Common myeloid progenitor, CD34-positive (primary cell): ENCODE measurements at places on chromosomes 6 and 20.

- no peak for DNase-seq
Observed at GRCh38 chr20:16166737-16167136, 406.5 kb downstream of the KIF16B start.

DNA sequence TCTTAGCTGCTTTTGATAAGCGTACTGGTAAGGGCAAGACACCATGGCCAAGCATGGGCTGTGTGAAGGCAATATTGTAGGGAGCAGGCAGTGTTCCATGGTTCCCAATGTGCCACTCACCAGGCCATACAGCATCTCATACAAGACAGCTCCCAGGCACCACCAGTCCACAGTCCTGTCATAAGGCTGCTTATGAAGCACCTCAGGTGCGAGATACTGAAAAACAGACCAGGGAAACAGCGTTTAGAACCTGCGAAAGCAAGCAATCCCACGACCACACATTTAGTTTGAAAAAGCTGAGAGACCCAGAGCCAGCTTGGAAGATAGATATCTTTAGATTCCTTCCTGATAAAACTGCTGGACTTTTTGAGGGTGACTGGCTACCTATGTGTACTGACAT, 119.1 kb upstream of the SLC2A12 start:
- no peak for DNase-seq

DNA sequence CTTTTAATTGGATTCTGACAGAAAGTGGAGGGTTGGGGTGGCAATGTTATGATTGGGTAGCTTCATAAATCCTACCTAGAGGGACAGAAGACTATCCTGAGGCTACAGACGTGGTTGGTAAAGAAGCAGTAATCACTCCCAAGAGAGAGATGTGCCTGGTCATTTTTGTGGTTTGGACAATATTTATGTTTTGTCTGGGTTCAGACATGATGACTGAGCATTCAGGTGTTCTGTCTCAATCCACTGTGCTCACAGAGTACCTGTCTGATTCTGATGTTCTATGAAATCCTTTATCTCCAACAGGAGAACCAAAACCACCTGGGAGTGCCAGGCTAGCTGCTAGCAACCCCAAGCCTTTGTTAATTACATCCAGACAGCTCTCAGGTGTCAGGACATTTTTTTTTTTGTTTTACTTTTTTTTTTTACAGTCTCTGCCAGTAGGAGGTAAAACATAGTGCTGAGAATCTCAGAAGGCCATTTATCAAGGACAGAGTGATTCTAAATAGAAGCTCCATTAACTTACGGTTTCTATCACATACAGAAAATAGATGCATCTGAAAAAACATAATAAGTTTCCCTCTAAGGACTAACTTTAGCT, 1.6 kb upstream of the HLA-DQA1 start:
- DNase-seq: no peak

GRCh38 chr6:44494011-44494501, 106.5 kb downstream of the CDC5L start:
- no peak for DNase-seq

GRCh38 chr20:36267605-36268381, 31.5 kb downstream of the AAR2 start:
- no peak for DNase-seq

DNA sequence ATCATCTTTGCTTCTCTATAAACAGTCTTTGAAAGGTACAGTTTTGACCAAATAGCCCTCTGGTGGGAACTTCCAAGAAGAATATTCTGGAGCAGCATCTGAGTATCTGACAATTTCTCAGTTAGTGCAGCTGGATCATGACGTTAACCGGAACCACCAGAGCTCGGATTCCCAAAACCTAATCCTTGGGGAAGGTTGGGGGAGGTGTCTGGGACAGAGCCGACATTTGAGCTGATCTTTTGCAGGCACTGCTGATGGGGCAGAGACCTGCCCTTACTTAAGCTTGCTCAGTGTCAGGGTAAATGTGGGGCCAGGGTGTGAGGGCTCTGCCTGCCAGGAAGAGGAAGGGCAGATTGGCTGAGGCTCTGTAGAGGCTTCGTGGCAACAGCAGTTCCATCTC, 416.6 kb downstream of the DHX35 start:
- DNase-seq: no peak

- DNase-seq: no peak
Observed at GRCh38 chr6:13451181-13451895, 36.1 kb downstream of the GFOD1 start.

DNA sequence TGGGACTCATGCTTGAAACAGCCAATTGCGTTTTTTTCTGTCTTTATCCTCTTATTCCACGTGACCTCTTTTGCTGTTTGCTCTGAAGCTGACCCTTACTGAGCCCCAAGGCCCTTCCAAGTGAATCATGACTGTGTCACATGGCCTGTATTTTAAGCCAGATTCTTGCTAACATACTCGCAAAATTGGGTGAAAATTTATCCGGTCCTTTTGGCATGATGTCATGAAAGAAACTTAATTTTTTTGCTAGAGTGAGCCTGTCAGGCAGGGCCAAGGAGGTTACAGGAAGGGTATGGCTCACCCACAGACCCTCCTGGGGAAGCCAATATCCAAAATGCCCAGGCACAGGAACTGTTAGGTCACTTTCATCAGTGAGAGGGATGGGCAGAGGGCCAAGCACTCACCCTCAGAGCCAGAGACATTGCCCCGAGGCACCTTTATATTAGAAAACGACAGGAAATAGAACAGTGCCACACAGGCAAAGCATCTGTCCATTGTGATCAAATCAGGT, 296.7 kb downstream of the CDH26 start:
- no peak for DNase-seq

- no peak for DNase-seq
Observed at GRCh38 chr6:157879873-157880254, 56.8 kb downstream of the SNX9 start.

GRCh38 chr20:60138256-60139220, 180.3 kb downstream of the CDH26 start:
- DNase-seq: peak; percentile 25

DNA sequence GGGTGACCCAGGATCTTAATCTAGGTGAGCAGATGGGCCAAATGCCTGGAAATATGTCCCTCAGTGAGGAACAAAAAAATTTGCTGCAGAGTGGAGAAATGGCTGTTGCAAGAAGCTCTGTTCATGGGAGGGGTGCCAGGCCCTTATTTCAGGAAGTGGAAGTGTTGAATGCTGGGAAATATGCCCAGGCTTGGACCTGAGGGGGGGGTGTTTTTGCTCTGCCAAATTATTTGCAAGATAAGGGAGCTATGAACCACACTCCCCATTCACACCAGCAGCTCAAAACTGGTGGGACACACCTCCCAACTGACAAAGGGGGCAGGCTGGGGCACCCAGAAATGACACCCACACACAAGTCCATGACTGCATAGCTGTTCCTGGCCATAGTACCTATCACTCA, 8.7 kb downstream of the CST4 start:
- no peak for DNase-seq

- DNase-seq: peak; percentile 89
Observed at GRCh38 chr6:158559895-158560835, at the start of gene TMEM181. Gene TMEM181, plus strand, starts transcription at chr6:158560091. Its CDS starts 134 bp downstream, at chr6:158560225.

- no peak for DNase-seq
Observed at GRCh38 chr6:90676516-90677300, 89.8 kb upstream of the MAP3K7 start.

DNA sequence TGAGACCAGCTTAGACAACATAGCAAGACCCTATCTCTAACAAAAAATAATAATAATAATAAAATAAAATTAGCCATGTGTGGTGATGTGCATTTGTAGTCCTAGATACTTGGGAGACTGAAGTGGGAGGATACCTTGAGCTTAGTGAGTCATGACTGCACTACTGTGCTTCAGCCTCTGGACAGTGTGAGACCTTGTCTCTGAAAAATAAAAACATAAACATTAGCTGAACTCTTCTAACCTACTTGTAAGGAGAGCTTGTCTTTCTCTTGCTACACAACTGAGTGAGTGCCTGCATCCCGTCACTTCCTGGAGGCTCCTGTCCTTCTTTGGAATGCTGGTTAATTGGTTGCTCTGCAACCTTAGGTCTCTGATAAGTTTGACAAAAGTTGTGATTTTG, 5.1 kb upstream of the DBNDD2 start:
- no peak for DNase-seq

- DNase-seq: no peak
Observed at GRCh38 chr6:169985121-169986015, 233.9 kb downstream of the ERMARD start.

- no peak for DNase-seq
Observed at GRCh38 chr6:148440016-148440415, 97.4 kb downstream of the SASH1 start.
